Uterine smooth muscle cell (primary cell): ENCODE measurements at places on chromosomes 1 and 21. TPM values are rescaled to one million over a fixed set of nuclear protein-coding genes. Genes with fewer than 3 reads are reported as not detected.

INSRR gene
- total RNA-seq = under 0.01 TPM in 1 of 2 replicates, not detected in the other

C1orf116 gene
- under 0.01 TPM in 2 replicates for total RNA-seq

FCRLA gene
- 0.62 and 3.5 TPM in 2 replicates for total RNA-seq

ACTA1 gene
- total RNA-seq = not detected in 2 replicates

S100A6 gene
- 1,072 and 1,519 TPM in 2 replicates for total RNA-seq

SLC30A2 gene
- not detected in 2 replicates for total RNA-seq

GBP1 gene
- 19.8 and 27.7 TPM in 2 replicates for total RNA-seq
